NCI-H345 (cell line): ENCODE measurements at places on chromosomes 2 and 18.

DNA sequence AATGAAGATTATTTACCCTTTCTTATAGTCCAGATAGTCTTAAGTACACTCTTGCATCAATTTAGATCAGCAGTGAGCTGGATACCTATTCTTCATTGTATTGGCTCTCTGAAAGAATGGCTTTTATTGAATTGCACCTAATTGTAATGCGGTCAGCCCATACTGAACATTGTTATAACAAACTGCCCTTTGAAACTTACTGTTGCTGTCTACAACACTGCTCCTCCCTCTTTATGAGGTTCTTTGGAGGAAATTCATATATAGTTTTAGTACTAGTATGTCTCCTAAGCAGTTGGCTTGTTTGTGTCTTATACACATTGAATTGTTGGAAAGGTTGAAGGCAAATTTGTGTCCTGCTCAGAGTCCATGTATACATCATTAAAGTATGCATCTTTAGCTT is 66.5 kb upstream of the UGP2 start:
- no peak for DNase-seq

- DNase-seq, result no peak
Measured at GRCh38 chr18:77140439-77141109, 8.0 kb upstream of the MBP start.

DNA sequence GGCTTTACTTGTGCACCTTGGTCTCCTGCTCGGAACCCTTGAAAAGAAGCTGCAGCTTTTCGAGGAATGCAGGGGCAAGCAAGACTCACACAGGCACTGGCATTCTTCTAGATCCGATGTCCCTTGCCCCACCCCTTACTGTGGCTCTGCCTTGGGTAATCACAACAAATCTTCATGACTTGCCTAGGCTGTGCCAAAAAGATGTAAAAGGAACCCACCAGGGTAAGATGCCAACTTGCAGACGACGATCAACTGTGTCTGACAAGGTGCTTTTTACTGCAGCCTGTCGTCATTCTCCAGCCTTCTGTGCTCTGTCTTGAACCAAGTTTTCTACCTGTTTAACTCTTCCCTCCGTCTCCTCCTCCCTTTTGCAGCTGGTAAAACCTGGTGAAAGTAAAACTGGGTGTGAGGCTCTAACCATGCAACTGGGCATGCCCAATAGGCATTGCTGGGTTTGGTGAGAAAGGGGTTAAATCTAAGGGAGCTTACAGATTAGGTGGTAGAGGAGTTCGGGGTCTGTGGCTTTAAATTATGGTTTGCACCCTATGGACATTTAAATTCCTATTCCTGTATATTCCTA is 909 bp upstream of the NRXN1 start:
- DNase-seq, result peak; percentile 23

DNA sequence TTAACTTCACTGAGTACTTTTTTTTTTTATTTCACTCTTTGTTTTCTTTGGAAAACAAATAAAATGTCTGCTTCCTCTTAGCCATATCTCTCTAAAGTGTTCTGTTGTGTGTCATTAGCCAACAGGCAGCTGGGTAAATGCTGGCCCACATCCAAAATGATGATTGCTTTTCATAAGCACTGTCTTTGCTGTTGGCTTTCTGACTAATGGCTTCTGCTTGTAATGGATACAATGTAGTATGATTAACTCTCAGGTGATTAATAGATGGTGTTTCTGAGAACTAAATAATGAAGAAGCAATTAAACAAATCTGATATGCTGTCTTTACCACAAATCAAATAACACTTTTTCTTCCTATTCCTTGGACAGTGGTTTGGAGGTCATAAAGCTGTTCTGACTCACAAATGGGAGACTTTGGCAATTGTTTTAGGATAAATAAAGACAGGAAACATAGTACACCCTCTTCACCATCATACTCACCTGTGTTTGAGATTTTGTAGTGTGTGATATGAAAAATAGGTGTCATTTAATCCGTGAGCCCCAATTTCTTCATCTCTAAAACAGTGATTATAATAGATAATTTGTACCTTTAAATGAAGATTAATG is 888.4 kb downstream of the TSN start:
- DNase-seq, result peak; percentile 93

DNA sequence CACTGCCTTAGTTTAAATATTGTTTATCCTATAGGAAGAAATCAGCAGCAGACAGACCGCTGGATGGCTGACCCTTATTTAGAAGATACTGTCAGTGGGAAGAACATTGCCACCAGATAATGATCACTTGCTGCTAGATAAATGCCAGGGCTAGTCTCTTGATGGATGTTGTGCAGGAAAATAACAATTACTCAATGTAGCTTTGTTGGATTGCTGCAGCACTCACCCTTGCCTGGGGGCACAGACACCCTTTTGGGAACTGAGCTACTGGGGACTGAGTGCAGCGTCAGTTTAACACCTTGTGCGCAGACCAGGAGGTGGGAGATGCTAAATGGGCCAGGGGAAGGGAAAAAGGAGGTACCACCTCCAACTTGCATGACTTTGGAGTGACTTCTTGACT is 64.2 kb upstream of the CAPN13 start:
- DNase-seq, result peak; percentile 65
